Activated CD4-positive, alpha-beta T cell treated with anti-CD3 and anti-CD28 coated beads, Interleukin-2, amount 50 U/mL, for 48 hours (primary cell): ENCODE measurements at places on chromosomes 7 and 10.

GRCh38 chr10:34587680-34588019, 227.4 kb downstream of the PARD3 start:
- no peak for DNase-seq

DNA sequence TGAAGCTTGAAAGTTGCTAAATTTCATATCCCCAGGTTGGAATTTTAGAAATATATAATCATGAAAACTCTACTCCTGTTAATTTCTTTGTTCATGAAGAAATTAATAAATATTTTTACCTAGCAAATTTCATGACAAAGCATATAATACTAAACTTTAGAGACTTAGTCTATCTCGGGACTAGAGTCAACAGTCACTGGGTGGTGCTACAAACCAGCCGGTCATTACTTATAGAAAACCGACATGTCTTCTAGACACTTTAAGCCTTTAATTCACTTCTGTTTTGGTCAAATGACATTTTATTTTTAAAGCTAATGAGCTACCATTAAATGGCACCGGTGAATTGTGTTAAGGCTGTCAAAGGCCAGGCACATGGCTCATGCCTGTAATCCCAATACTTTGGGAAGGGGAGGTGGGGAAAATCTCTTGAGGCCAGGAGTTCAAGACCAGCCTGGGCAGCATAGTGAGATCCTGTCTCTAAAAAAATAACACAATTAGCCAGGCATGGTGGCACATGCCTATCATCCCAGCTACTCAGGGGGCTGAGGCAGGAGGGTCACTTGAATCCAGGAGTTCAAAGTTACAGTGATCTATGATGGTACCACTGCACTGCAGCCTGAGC, 270.1 kb downstream of the CACNA2D1 start:
- DNase-seq: no peak

- no peak for DNase-seq
Measured at GRCh38 chr7:47757921-47758411, 176.1 kb upstream of the TNS3 start.

- no peak for DNase-seq
Measured at GRCh38 chr10:80122746-80123145, 9.8 kb upstream of the PLAC9 start.

DNA sequence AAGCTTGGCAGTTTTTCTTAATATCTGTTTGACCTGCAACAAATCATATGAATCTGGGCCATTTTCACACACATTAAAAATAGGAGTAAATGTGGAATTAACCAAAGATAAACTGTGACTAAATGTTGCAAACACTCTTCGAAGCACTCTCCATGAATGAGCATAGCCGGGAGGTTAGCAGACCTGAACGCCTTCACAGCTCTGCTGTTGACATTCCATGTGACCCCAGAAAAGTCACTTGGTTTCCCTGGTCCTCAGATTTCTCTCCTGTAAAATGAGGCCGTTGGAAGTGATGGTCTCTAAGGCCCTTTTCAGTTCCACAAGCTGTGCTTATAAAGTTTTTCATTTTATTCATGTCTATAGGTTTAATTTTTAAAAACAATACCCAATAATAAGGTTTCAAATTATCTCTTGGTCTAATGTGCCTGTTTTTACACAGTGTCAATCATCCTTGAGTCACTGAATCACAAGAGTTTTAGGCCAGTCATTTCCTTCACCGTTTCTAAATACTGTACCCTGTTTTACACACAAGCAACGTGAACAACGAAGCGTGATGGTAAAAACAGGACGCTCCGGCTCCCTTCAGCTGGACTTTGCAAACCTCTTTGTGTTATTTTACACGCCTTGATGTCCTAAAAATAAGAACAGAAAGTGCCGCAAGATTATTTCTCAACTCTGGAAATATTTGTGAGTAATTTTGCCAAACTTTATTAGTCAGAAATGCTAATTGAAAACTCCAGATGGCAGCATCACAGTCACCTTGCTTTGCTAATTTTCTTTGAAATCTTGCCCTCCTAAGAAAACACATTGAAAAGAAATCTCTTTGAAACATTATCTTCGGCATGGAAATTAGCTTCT, 38.6 kb upstream of the MET start:
- no peak for DNase-seq

- no peak for DNase-seq
Measured at GRCh38 chr10:12471135-12471534, 121.8 kb downstream of the CAMK1D start.

GRCh38 chr7:37039131-37039749, 314.9 kb upstream of the AOAH start:
- DNase-seq: no peak

DNA sequence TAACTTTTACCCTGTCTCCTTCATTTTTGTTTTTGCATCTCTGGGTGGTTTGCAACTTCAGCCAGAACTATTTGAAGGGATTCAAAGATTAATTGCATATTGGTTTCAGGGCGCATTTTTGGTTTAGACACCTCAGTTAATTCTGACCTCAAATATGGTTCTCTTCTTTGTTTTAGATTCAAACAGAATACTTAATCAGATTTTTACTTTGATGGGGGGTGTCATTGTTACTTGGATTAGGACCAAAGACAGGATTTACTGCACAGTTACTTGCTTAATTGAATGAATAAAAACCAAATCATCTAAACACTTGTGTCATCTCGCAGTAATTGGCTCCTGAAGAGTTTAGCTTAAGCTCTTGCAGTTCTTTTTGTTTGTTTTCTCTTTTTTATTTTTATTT, 100.9 kb downstream of the PHTF2 start:
- DNase-seq: no peak

GRCh38 chr7:41183741-41184140, 519.1 kb downstream of the INHBA start:
- DNase-seq: no peak

DNA sequence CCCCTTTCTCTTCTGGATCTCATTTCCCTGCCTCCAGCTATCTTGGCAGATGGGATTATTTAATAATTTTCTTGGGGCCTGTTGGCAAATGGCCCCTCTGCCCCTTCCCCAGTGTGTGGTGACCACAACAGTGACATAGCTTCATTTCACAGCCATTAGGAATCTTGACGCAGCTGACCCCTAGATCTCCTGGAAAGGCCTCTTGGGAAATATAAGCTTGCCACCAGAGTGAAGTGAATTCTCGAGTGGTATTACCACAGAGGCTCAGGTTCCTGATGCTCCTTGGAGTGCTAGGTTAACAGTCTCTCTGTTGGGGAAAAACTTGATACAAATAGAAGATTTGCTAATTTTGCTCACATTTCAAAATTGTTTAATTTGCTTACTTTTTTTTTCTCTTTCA, 57.8 kb downstream of the AUTS2 start:
- DNase-seq: no peak

DNA sequence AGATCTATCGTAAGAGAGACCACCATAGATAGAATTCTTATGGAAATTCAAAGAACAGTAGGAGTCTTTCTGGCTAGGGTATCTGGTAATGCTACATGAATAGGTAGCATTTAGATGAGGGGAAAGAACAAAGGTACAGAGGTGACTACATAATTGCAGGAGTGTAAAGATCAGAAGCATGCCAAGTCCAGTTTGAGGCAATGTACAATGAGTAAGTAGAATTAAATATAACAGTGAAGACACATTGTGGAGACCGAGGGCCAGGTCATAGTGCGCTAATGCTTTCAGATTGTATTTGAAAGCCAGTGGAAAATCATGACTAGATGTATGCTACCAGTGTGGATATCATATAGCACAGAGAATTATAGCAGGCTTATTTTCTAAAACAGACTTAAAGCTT, 1611.6 kb upstream of the LRRTM3 start:
- DNase-seq: no peak

DNA sequence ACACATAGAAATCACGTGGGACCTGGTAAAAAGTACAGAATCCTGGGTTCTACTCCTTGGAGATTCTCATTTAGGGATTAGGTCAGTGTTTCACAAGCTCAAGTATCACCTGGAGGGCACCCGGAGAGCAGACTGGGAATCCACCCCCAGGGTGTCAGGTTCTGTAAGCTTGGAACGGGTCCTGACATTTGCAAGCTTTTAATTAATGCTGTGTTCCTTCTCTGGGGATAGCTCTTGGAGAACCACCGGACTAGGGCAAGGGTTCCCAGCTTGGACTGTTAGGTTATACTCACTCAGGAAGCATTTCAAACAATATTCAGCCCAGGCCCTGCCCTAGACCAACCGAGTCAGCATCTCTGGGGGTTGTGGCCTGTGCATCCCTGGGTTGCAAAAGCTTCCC, 23.0 kb downstream of the TCF7L2 start:
- no peak for DNase-seq

- no peak for DNase-seq
Measured at GRCh38 chr10:124032971-124033886, 60.2 kb downstream of the CHST15 start.

DNA sequence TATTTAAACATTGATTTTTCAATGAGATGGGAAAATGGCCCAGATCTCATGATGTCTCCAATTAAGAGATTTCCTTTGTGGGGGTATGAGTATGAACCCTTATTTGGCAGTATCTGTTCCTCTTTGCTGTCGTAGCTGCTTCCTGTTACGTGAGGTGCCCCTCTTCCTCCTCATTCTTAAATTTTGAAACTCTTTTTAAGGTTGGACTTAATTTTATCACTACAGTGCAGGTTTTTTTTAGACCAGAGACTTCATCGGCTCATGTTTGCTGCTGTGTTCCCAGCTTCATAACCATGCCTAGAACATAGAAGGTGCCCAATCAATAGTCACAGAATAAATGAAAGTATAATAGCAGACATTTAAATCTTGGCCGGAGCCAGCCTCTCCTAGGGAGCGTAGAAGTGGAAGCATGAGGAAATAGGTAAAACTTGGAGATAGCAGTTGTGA, 2.4 kb downstream of the MIOS start:
- no peak for DNase-seq

GRCh38 chr7:3649250-3649649, 348.2 kb downstream of the SDK1 start:
- DNase-seq: no peak

- DNase-seq: no peak
Measured at GRCh38 chr7:93031795-93032194, 86.0 kb downstream of the SAMD9 start.

GRCh38 chr10:116071453-116072148, 201.4 kb downstream of the GFRA1 start:
- no peak for DNase-seq

DNA sequence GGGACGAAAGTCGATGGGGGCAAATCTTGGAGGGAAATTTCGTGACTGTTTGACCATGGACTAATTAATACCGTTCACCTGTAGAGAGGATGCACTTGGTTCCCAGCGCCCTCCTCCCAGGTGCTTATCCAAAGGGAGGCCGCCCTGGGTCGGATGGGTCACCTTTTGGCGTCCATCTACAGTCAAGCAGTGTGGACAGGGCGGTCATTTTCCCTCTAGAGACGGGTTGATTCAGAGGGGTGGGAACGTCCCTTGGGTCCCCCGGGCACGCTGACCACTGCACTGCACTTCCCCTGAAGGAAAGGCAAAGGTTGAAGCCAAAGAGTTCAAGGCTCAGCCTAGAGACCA, 2.0 kb downstream of the PRR15 start:
- no peak for DNase-seq

GRCh38 chr7:157502701-157503111, 165.9 kb downstream of the DNAJB6 start:
- peak; percentile 50 for DNase-seq
